ENCODE measurements at places on chromosomes 11 and 22.

DNA sequence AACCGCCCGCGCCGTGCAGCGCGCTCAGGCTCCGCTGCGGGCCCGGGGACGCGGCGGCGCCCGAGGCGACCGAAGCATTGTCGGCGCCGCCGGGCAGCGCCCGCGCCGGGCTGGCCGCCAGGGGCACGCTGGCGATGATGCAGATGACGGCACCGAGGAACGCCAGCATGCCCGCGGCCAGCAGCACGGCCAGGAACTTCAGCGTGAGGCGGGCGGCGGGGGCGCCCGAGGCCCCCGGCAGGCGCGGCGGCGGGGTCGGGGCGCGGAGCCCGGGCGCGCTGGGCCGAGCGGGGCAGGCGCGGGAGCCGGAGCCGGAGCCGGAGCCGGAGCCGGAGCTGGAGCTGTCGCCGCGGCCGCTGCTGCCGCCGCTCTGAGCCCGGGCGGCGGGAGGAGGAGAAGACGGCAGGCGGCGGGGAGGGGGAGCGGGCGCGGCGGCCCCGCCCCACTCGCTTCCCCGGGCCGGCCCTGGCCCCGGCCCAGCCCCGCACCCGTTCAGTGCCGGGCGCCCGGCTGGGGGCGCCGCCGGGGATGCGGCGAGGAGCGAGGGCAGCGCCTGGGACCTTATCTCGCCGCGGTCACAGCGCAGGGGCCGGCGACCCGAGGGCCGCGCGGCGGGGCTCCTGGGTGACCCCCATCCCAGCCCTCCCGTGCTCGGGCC lies at the start of gene NPTXR:
Gene NPTXR (minus strand): TSS at position 372 of the 658 bp plus-strand sequence.
- peak; percentile 34 for DNase-seq

GRCh38 chr11:9758637-9759518 lies 95.0 kb downstream of the SWAP70 start:
- no peak for DNase-seq

DNA sequence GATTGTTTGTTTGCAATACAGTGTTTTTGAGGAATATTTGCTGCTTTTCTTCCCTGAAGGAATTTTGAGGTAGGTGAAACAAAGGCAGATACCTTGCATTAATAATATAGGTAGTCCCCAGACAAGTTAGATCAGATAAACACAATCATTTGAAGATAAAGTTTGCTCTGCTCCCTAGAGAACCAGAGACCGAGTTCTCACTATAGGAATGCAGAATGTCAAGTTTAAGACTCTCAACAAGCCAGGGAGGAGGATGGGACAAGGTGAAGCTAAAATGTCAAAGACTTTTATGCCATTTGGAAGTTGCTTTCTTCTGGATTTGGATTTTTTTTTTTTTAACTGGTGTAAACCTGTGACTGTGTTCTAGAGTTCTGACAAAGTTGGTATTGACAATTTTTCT lies 364.7 kb downstream of the TTC28 start:
- DNase-seq = no peak

DNA sequence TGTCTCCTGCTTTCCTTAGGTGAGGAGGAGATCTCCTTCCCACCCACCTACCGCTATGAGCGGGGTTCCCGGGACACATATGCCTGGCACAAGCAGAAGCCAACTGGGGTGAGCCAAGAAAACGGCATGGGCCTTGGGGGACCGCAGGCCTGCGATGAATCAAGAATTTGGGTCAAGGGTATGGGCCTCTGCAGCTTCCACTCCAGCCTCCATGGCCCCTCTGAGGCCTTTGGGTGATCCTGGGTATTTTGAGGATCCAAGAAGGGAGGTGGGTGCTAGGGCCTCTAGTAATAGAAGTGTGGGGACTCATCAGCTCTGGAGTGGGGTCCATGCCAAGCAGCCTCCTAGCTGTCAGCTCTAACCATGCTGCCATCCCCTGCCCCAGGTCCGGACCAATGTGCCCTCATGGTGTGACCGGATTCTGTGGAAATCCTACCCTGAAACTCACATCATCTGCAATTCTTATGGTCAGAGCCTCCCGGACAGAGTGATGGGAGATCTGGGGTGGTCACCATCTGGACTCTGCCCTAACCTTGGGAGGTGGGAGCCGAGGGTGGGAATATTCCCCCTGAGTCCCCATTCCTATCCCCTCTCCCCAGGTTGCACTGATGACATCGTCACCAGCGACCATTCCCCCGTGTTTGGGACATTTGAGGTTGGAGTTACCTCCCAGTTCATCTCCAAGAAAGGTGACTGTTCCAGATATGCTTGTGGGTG lies 8.6 kb downstream of the INPPL1 start:
- DNase-seq = no peak

- DNase-seq = no peak
Measured at GRCh38 chr11:57325735-57326048, 940 bp upstream of the TNKS1BP1 start.

DNA sequence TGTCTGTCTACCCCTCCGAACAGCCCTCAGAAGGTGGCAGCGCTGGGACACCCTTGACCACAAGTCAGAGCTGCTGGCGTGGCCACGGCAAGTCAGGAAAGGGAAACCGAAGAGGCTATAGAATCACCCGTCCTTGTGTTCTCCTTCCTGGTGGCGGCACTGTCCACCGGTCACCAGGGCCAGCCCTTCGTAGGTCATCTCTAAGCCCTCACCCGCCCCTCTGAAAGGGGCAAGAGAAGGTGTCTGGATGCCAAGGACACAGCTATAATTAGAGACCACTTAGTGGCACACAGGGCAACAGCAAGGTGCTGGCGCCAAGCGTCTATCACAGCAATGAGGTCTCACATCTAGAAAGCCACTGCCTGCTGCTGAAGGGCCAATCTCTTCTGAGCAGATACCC lies 320.9 kb downstream of the SHANK2 start:
- no peak for DNase-seq

GRCh38 chr11:90250970-90251369 lies 28.1 kb upstream of the CHORDC1 start:
- no peak for DNase-seq

DNA sequence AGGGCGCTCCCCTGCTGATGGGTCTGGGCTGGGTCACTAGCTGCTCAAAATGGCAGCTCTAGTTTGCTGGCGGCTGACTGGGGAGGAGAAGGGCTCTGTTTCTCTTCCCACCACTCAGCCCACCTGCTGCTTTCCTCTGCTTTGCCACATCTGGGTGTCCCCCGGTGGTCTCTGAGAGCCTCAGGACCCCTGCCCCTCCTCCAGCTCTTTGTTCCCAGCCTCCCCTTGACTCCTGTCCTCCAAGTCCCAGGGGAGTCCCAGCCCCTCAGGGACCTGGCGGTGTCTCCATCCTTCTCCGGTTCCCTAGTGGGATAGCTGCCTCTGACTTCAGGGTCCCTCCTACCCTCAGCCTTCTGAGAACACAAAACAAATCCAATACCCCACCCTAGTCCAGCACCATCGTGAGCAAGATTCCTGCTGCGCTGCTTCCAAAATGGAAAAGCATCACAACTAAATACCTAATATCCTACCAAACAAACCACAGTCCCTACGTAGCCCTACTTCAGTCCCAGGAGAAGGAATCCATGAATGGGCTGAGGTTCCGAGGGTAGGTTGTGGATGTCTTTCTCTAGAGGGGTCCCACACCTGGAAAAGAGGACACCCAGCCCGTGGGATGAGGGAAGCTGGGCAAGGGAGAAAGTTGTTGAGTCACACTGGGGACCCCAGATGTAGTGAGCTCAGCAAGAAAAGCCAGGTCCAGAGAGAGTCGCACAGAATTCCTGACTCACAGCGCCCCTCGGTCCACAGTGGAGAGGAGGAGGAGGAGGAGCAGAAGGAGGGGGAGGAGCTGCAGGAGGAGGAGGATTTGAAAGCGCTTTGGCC lies 45.0 kb upstream of the NNMT start:
- no peak for DNase-seq

DNA sequence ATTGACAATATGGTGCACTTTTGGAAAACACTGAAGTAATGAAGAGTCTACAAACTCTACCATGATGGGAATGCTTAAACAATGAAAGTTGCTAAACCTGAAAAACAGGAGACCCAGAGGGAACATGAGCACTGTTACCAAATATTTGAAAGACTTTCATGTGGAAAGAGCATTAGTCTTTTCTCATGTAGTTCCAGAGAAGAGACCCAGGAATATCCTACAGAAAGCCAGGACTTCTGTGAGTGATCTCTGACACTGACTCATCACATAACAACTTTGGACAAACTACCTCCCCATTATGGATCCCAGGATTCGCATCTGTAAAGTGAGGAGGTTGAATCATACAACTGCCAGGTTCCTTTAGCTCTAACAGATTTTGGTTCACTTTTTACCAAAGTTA lies 62.2 kb downstream of the FAM181B start:
- no peak for DNase-seq

DNA sequence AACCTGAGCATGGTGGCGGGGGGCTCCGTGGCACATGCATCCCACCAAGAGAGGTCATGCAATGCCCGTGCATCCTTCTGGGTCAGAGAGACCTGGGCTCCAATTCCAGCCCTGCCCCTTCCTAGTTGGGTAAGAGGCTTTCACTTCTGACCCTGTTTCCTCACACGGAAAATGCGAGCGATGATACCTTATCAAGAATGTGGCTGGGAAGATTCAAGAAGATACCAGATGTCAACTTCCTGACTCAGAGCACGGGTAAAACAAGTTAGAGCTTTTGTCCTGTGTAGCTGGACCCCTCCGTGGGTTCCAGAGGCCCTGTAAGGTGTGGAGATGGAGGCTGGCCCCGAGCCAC lies 8.7 kb upstream of the DGKZ start:
- DNase-seq = no peak

DNA sequence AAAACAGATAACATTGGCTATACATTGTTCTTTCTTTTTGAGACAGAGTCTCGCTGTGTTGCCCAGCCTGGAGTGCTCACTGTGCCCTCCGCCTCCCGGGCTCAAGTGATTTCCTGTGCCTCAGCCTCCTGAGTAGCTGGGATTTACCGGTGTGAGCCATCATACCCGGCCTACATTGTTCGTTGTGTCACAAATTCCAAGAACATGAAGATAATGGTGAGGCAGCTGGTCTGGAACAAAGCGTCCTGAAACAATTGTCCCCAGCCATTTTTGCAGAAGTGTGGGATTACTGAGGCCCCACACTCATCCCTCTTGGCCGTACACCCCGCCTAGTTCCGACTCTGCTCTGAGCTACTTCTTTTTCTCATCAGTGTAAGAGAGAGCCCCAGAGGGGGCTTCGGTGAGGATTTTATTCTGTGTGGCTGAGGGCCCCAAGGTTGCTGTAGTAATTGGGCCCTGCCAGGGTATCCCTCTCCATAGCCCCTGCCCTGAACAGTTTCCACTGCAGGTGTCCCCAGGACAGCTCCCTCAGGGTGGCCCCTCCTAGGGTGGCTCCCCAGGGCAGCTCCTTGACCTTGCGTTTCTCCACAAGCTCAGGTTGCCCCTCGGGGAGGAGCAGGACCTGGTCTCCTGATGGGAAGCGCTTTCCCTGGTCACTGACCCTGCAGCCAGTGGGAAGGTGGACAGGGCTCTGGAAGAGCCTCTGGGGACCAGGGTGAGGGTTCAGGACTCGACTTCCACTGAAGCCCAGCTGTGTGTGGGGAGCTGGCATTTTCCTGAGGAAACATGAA lies 13.1 kb upstream of the ARSA start:
- DNase-seq = no peak

DNA sequence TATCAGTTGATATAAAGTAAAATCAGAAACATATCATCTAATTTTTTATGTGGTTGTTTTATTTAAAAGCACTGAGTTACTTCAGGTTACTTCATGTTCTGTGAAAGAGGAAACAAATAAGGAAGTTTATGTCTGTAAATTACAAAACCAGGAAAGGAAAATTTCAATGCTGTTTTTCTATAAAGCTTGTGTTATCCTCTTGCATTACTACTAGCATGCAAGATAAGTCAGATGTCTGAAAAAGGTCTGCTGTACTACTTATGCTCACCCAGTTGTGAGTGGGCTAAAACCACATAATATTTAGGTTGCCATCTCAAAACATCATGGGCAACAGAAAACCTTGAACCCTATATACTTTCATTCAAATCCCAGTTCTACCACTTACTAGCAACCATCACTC lies 121.5 kb downstream of the ATG16L2 start:
- DNase-seq = no peak

- DNase-seq = no peak
Measured at GRCh38 chr22:46827781-46828180, 65.3 kb downstream of the TBC1D22A start.

All from SJCRH30 (cell line).